ENCODE measurements at places on chromosomes 12 and 14.

GRCh38 chr12:45183246-45183645, 32.6 kb upstream of the ANO6 start:
- no peaks in the 10 kb centered on the region for H3K27me3 ChIP-seq
- no peak overlapping the region for H3K27ac ChIP-seq

DNA sequence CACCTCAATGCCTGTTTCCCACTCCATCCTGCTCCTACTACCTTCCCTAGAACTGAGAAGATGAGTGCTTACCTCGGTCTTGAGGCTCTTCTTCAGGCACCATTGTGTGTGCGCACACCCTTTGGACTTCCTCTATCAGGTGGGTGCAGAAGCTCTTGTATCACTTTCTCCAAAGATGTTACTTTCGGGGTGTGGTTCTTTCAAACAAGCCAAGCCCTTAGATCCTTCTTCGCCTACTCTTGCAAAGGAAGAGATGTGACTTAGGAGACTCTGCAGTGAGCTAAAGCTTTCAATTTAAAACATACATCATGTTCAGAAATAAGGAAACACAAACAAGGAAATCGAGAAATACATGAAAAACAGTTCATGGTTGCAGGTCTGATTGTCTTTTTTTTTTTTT, at the start of gene CLEC4C:
TSS of gene CLEC4C (minus strand) at position 130 of the 400 bp plus-strand sequence. CDS start at position 103, 27 bp downstream.
- no peaks in the 10 kb centered on the region for H3K27me3 ChIP-seq
- no peak within 1 kb of the TSS for H3K27ac ChIP-seq
- no peaks in the 10 kb centered on the region for H3K36me3 ChIP-seq
- H3K4me1 ChIP-seq, result no peaks in the 10 kb centered on the region
- no peak within 1 kb of the TSS for H3K4me3 ChIP-seq

GRCh38 chr14:66979101-66979974, 209.9 kb upstream of the GARIN2 start:
- H3K4me3 ChIP-seq, result no peak overlapping the region
- no peaks in the 10 kb centered on the region for H3K36me3 ChIP-seq
- no peaks in the 10 kb centered on the region for H3K4me1 ChIP-seq

DNA sequence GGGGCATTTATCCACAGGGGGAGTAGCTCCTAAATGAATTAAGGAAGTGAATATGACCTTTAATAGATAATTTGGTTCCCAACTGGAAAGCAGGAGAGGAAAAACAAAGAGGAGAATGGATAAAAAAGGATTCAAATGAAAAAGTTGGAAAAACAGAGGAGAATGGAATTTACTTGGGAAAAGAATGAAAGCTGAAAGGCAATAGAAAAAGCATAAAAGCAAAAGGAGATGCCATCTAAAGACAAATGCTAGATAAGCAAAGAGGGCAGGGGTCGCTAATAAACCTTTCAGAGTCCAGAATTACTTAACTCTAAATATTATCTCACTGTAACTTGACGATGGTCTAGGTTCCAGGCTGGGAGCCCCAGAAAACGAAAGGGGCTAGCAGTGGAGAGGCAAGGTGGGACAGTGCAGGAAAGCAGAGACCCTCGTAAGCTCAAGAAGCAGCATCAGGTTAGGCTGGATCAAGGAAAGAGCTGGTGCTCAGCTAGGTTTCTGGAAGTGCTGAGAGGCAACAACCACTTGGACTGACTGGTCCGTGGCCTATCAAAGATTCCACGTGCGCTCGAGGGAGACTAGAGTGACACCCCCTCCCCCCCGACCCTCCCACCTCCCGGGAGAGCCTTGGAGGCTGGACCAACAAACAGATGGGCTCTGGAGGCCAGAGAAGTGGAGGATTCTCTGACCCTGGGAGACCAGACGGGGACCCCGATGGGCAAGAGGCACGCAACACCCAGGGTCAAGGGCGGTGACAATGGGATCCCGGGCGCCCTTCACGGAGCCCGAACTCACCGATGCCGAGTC, 1.2 kb downstream of the SLC2A13 start:
- no peak for DNase-seq
- H3K27me3 ChIP-seq, result no peaks in the 10 kb centered on the region
- peak overlapping the region; percentile 61 for H3K4me3 ChIP-seq
- peak overlapping the region; percentile 66 for H3K27ac ChIP-seq
- peaks cover 16% of the 10 kb centered on the region for H3K4me1 ChIP-seq
- no peaks in the 10 kb centered on the region for H3K36me3 ChIP-seq

DNA sequence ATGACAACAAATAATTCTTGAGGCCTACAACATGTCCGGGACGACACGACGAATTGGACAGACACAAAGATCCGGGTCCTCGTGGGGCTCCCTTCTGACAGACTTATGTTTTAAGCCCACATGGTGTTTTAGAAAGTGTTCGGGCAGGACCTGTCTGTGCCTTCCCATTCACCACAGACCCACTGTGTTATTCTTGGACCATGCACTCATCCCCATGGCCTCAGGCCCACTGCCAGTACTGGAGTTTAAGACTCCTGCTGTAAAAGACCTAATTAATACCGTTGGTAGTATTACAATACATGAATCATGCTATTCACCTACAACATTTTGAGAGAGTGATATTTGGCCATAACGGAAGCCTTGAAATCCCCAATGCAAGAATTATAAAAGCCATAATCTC, 20.0 kb downstream of the SLC15A4 start:
- H3K27ac ChIP-seq, result no peak overlapping the region
- no peak for DNase-seq
- no peaks in the 10 kb centered on the region for H3K4me1 ChIP-seq
- no peaks in the 10 kb centered on the region for H3K27me3 ChIP-seq
- H3K36me3 ChIP-seq, result peaks cover 20% of the 10 kb centered on the region

GRCh38 chr12:132141976-132142678, 2.0 kb downstream of the DDX51 start:
- no peak overlapping the region for H3K27ac ChIP-seq
- peaks cover 21% of the 10 kb centered on the region for H3K36me3 ChIP-seq
- DNase-seq, result no peak
- H3K4me3 ChIP-seq, result no peak overlapping the region

DNA sequence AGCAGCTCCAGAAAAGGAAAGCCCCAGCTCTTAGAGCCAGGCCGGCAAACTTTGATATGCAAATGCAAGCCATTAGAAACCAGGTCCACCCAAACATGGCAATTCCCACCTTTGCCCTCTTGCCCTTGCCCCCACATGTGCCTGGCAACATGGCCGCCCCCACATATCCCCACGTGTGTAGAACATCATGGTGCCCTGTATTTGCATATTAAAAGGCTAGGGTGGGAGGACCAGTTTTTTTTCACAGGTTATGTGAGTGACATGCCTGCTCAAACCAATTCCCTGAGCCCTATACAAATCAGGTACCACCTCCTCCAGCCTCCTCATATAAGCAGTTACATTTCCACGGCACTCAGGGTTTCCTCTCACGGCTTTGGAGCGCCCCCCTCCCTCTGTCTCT, 6.1 kb upstream of the ALDH1L2 start:
- no peak for DNase-seq
- H3K27ac ChIP-seq, result no peak overlapping the region
- no peaks in the 10 kb centered on the region for H3K4me1 ChIP-seq
- no peaks in the 10 kb centered on the region for H3K27me3 ChIP-seq

DNA sequence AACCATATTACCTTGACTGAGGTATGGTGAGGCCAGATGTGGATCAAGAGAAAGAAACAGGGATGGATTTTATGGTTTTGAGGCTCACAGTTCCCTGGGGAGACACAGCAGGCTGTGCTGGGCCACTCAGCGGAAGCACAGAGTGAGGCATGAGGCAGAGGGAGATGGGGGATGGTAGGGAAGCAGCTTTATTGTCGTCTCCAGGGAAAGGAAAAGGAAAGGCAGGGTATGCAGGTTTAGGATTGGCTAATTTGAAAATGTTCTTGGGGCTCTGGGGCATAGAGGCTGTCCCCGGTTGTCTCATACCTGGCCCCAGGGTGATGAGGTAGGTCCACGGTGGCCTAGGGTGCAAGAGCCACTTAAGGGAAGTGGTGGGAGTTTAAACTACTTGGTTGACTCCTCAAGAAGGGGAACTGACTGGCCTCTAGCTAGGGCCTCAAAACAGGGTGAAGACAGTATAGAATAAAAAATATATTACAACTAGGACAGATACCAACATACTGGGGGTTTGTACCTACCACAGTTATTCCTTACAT, 322.8 kb downstream of the RGS6 start:
- no peak overlapping the region for H3K4me3 ChIP-seq
- H3K27ac ChIP-seq, result no peak overlapping the region
- H3K4me1 ChIP-seq, result no peaks in the 10 kb centered on the region
- no peaks in the 10 kb centered on the region for H3K27me3 ChIP-seq

GRCh38 chr12:69570545-69571399, 14.5 kb upstream of the CCT2 start:
- peak; percentile 31 for DNase-seq

DNA sequence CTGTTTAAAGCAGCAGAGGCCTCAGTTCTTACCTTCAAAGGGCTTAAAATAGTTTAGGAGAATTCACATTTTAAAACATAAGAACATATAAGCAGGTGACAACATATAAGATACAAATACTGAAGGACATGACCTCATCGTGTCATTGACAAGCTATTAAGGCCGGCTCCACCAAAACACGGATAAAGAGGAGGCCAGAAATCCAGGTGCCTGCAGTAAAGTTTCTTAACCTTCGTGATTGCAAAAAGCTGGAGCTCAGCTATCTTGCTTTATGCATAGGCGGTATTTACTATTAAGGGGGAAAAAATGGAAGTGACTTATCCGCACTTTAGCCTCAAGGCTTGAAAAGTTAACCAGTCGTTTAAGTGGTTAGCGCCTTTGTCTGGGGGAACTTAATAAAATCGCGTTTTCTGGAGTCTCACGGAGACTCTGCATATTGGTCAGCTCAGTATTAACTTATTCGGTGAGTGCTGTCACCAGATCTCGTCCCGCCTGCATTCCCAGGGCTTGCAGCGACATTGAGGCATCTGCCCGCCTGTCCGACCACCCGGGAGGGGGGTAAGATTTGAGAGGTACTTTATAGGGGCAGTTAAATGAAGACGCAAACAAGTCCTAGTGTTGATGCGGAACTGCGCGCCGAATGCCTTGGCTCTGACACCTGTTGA, 1.1 kb upstream of the SP1 start:
- H3K27ac ChIP-seq, result peak overlapping the region; percentile 75
- peak overlapping the region; percentile 61 for H3K4me3 ChIP-seq
- peaks cover 21% of the 10 kb centered on the region for H3K36me3 ChIP-seq
- peaks cover 35% of the 10 kb centered on the region for H3K4me1 ChIP-seq
- no peaks in the 10 kb centered on the region for H3K27me3 ChIP-seq
- no peak for DNase-seq

DNA sequence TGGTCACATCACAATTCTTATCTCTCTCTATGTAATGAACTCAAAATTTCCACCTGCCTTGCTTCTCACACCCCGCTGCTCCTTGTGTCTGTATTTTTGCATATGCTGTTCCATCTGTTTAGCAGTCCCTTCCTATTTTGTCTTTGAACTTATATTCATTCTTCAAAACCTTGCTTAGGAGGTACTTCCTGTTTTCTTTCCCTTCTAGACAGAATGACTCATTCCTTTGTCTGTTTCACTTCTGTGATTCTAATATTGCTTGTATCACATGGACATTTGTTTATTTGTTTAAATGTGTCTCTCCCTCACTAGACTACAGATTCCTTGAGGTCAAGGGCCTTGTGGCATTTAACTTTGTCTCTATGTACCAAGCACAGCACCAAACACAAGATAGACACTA, 424.2 kb downstream of the ETNK1 start:
- no peaks in the 10 kb centered on the region for H3K27me3 ChIP-seq
- no peak for DNase-seq
- H3K27ac ChIP-seq, result no peak overlapping the region
- no peaks in the 10 kb centered on the region for H3K4me1 ChIP-seq
- no peak overlapping the region for H3K4me3 ChIP-seq

DNA sequence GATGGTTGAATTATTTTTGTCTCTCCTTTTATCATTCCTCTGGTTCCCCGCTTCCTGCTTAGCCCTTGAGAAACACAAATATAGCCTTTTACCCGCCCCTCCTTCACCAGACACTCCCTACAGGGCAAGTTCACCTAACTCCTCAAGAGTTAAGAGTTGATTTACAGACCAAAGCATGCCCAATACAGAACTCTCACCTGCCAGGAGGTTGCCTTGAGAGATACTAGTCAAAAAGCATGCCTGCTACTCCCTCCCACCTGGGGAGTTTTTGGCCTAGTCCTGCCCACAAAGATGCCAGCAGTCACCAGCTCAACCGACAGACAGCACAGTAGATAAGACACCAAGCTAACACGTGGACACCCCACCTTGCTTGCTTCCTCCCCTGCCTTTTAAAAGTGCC, 11.2 kb downstream of the LGMN start:
- H3K4me3 ChIP-seq, result no peak overlapping the region
- peak; percentile 37 for DNase-seq
- peaks cover under 1% of the 10 kb centered on the region for H3K36me3 ChIP-seq
- H3K27ac ChIP-seq, result peak overlapping the region; percentile 15

DNA sequence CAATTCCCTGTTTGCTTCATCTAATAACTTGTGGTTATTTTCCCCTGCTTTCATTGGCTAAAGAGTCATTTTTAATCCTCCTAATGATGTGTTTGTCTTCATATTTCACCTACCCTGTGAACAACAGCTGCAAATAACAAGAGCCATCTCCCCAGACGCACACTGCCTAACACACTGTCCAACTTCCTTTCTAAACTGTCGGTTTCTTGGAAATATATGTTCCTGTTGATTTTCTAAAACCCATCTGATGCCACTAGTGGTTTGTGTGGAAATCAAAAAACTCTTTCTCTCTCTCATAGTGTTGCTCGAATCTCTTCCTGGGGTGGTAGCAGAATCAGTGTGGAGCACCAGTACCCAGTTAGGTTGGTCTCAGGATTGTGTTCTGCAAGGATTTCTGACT, 226.9 kb downstream of the EPS8 start:
- H3K27me3 ChIP-seq, result no peaks in the 10 kb centered on the region
- H3K4me3 ChIP-seq, result peak overlapping the region; percentile 28
- peak overlapping the region; percentile 82 for H3K27ac ChIP-seq
- peaks cover 37% of the 10 kb centered on the region for H3K4me1 ChIP-seq
- no peaks in the 10 kb centered on the region for H3K36me3 ChIP-seq

DNA sequence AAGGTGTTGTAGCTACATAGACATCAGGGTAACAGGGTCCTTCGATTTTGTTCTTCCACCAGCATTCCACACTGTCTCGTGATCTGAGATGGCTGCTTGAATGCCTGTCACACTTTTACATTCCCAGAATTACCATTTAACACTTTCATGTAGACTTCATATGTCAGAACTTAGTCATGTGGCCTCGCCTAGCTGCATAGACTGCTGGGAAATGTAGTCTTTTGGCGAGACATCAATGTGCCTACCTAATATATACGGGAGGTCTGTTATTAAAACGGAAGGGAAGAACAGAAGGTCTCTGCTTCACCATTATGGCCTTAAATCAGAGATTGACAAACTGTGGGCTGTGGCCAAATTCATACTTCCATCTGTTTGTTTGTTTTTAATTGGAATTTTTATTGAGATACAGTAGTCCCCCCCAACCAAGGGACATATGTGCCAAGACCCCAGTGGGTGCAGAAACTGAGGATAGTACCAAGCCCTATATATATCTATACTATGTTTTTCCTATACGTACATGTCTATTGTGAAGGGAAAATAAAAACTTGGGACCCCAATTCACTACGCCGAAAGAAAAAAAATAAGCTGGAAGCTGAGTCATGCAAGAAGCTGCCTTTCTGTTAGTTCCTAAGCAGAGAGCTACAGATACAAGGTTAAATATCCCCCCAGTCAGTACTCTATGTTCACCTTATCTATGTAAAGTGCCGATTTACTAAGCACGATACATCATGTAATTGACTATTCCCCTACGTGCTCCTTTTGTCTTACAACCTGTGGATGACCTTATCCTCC, 11.3 kb upstream of the HRK start:
- no peaks in the 10 kb centered on the region for H3K4me1 ChIP-seq
- no peak for DNase-seq
- no peak overlapping the region for H3K27ac ChIP-seq
- no peaks in the 10 kb centered on the region for H3K27me3 ChIP-seq

GRCh38 chr14:92539875-92540274, 26.3 kb downstream of the RIN3 start:
- H3K36me3 ChIP-seq, result no peaks in the 10 kb centered on the region
- no peak for DNase-seq
- no peak overlapping the region for H3K27ac ChIP-seq
- peaks cover 41% of the 10 kb centered on the region for H3K4me1 ChIP-seq

Measured in naive thymus-derived CD4-positive, alpha-beta T cell (primary cell).